Activated T-cell treated with anti-CD3 and anti-CD28 coated beads, Interleukin-2, amount 50 U/mL, for 1 hour (primary cell): ENCODE measurements at places on chromosomes 6 and 20.

DNA sequence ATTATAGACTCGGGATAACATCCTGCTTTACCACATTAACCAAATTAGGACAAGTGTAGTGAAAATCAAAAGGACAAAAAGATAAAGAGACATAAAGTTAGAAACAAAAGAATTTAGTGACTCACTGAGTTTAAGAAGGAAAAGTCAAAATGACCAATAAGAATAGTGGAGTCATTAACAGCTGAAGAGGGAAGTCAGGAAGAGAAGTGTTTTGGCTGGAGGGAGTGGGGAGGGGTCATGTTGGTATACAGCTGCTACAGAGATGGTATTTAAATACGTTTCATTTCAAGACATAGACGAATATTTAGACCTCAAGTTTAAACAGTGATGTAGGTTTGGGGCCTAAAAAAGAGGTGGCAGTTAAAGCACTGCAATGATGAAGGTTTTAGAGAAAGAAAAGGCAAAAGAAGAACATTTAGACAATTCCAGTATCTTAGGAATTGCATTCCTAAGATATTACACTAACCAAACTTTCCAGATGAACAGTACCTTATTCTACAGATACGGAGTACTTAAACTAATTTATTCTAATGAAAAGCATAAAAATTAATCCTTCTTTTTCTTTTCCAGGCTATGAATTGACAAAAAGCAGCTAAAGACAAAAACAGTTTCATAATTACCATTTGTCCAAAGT is 10.6 kb downstream of the FKBP5 start:
- no peak for DNase-seq

DNA sequence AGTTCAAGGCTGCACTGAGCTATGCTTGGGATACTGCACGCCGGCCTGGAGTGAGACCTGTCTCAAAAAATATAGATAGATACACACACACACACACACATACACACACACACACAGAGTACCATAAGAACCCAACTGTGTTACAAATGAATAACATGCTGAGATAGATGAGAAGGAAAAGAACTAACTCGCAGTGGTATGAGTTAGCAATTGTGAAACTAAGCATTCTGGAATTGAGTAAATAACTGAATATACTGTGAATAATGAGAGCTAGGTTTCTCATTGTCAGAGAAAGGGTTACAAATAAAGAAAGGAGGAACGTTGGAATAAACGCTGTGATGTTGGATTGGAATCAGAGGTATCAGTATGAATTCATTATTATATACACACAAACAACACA is 14.6 kb upstream of the FAXC start:
- no peak for DNase-seq

DNA sequence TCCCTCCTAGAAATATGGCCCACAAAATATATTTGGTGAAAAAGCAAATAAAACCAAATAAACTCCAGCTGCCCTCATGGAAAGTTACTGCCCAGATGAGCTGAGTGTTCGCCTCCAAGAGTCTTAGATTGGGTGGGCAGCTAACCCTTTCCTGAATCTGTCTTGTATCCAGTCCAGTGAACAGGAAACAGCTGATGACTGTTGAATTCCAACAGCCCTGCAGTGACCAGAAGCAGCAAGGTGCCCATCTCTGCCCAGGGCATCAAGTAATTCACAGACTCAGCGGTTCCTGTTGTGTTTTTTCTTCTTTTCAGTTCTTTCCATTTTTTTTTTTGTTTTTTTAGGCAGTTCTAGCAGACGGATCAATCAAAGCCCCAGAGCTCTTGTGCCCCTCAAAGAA is 199.2 kb downstream of the UBE3D start:
- no peak for DNase-seq

- DNase-seq, result peak; percentile 30
These were observed 335.3 kb downstream of the CD83 start for GRCh38 chr6:14452567-14453527.

DNA sequence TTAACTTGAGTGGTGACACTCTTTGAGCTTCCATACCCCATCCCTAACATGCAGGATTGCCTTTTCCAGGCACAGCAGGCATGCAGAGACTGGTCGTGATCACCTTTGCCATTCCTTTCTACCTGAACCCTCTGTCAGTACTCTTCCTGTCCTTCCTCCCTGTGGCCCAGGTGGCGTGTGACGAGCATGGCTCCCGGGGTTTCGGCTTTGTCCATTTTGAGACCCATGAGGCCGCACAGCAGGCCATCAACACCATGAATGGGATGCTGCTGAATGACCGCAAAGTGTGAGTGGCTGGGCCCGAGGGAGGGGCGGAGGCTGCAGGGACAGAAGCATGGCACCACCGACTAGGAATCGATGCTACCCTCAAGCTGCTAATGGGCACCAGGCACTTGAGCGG is 6.7 kb downstream of the PABPC1L start:
- no peak for DNase-seq

GRCh38 chr6:106519460-106520394 is 109.6 kb downstream of the RTN4IP1 start:
- DNase-seq, result peak; percentile 72

GRCh38 chr6:135228486-135228885 is 47.4 kb downstream of the MYB start:
- no peak for DNase-seq

DNA sequence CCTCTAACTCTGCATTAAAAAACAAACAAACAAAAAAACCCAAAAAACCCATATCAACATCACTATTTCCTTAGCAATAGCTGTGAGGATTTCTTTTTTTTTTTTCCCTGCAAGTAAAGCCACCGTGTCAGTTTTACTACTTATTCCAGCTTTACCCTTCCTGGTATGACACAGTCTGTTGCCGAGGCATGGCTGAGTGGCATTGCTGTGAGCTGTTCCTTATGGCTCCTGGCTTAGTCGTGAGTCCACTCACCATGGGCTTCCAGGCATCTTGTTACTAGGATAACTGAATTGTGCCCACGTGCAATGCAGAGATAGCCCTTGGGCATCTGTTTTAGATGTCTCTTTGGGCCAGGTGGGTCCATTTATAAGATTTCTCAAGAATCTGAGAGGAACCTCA is 84.8 kb downstream of the LRRC1 start:
- DNase-seq, result no peak

- peak; percentile 12 for DNase-seq
These were observed 59.2 kb downstream of the SYNJ2 start for GRCh38 chr6:158040804-158041347.

- DNase-seq, result peak; percentile 1
These were observed 265.9 kb downstream of the DLL1 start for GRCh38 chr6:170024940-170025339.

- DNase-seq, result no peak
These were observed 54.8 kb upstream of the SPDEF start for GRCh38 chr6:34610819-34611477.

DNA sequence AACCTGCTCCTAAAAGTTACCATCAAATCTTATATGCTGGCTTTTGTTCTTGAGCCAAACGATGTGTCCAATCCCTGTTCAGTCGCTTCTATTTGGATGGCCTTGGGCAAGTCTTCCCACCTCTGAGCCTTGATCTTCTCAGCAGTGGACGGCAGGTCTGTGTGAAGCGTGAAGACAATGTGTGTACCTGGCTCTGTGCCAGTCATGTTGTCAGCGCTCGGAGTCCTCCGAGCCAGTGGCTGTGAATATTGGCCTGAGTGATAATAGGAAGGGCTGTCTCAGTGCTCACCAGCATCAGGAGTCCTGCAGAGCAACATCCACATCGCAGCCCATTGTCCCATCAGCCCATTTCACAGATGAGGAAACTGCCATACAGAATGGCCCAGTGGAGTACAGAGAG is 219.0 kb downstream of the CDC5L start:
- no peak for DNase-seq

DNA sequence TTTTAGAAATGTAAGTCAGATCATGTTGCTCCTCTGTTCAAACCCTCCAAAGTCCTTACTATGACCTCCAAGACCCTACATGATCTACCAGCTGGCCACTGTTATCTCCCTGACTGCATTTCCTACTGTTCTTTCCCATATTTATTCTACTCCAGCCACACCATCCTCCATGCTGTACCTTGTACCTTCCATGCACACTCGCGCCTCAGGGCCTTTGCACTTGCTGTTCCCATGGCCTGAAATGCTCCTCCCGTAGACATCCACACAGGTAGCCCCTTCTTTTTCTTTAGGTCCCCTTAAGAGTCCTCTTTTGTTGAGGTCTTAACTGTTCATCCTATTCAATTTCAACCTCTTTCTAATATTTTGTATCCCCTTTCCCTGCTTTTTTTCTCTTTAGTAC is 47.0 kb downstream of the HEBP2 start:
- no peak for DNase-seq

GRCh38 chr20:50302341-50303057 is 111.9 kb downstream of the CEBPB start:
- no peak for DNase-seq

DNA sequence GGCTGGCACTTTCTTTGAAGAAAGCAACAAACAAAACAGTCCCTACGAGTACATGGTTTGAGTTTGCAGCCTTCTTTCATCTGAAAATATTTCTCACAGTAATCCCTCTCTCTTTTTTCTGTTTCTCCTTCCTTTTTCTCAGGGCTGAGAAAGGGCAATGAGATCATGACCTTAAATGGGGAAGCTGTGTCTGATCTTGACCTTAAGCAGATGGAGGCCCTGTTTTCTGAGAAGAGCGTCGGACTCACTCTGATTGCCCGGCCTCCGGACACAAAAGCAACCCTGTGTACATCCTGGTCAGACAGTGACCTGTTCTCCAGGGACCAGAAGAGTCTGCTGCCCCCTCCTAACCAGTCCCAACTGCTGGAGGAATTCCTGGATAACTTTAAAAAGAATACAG is 80.7 kb upstream of the CLDN20 start:
- no peak for DNase-seq

GRCh38 chr20:57922083-57922482 is 212.3 kb upstream of the PMEPA1 start:
- DNase-seq, result no peak

DNA sequence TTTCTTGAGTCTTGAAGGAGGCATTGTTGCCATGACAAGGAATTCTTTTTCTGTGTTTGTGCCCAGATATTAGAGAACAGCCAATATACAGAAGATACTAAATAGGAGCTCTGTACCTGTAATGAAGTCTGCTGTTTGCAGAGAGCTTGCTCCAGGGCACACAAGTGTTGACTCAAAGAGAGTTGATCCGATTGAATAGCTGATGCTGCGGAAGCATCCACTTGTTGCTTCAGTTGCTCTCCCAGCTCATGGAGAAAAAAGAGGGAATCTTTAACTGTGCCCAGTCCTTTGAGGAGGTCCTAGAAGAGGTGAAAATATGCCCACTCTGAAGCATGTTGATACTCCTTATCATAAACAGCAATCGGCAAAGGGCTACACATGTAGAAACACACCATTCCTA is 411.4 kb downstream of the ESR1 start:
- no peak for DNase-seq

DNA sequence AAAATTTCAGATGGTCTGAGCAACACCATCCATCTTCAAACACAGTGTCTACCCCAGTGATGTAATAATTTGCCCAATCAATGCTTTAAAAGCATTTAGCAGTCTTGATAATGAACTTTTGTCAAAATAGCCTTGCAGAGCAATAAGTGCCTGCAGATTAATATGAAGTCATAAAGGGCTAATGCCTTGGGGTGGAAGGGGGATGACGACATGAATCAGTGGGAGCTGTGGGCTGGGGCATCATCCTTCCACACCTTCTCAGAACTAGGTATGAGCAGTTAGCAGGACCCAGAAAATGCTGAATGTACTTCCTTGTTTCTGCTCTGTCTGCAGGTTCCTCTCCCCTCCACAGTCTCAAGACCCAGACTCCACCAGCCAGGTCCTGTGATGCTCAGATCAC is 166.2 kb upstream of the MAFB start:
- DNase-seq, result no peak

DNA sequence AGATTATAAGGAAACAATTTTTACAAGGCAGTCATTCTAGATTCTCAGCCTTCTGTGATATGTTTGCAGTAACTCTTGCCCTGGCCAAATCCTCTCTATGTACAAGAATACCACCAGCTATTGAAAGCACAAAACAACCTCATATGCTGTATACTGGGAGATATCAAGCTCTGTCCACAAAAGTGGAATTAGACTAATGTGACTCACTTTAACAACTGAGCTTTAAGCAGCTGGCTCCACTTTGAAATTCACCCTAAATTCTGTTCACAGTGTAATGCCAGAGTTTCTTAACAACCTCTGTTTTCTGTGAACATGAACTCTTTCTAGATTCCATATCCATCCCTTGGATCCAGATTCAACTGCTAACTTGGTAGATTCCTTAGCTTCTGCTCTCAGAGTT is 47.6 kb downstream of the CHD6 start:
- no peak for DNase-seq

GRCh38 chr6:155311086-155311485 is 3.2 kb downstream of the TFB1M start:
- no peak for DNase-seq

DNA sequence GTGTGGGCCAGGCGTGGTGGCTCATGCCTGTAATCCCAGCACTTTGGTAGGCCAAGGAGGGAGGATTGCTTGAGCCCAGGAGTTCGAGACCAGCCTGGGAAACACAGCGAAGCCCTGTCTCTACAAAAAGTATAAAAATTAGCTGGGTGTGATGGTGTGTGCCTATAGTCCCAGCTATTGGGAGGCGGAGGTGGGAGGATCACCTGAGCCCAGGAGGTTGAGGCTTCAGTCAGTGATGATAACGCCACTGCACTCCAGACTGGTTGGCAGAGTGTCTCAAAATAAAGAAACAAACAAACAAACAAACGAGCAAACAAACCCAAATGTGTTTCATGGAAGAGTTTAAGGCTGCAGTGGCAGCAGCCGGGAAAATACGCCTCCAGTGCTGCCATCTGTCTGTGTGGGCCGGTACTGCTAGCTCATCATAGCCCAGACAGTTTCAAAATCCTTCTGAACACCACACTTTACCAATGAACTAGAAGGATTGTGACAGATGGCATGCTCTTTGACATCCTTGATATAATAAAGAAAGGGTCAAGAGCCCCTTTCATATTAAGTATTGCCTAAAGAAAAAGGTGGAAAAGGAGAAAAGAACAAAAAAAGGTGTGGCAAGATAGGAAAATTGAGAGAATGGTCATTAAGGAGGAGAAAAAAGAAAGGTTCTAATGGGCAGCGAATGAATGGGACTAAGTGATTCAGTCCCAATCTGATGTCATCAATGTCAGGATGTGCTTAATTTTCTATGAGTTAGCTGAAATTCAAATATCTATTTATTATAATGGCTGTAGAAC is 298.6 kb downstream of the SYNE1 start:
- peak; percentile 72 for DNase-seq

DNA sequence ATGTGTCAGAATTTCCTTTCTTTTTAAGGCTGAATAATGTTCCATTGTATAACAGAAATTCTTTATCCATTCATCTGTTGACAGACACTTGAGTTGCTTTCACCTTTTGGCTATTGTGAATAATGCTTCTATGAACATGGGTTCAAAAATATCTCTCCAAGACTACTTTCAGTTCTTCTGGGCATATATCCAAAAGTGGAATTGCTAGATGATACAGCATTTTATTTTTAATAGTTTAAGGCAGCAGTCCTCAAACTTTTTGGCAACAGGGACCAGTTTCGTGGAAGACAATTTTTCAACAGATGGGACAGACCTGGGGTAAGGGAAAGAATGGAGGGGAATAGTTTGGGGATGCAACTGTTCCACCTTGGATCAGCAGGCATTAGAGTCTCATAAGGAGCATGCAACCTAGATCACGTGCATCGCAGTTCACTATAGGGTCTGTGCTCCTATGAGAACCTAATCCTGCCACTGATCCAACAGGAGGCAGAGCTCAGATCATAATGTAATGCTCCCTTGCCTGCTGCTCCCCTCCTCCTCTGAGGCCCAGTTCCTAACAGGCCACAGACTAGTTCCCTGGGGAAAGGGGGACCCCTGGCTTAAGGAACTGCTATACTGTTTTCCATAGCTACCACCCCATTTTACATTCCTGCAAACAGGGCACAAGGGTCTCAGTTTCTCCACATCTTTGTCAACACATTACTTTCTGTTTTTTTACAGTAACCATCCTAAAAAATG is 239.9 kb upstream of the RNF217 start:
- no peak for DNase-seq
